ENCODE measurements at places on chromosomes 7 and 10. TPM values are rescaled to one million over a fixed set of nuclear protein-coding genes. Genes with fewer than 3 reads are reported as not detected.

GRCh38 chr7:55120501-55121198, 101.8 kb downstream of the EGFR start:
- no peak for DNase-seq

DNA sequence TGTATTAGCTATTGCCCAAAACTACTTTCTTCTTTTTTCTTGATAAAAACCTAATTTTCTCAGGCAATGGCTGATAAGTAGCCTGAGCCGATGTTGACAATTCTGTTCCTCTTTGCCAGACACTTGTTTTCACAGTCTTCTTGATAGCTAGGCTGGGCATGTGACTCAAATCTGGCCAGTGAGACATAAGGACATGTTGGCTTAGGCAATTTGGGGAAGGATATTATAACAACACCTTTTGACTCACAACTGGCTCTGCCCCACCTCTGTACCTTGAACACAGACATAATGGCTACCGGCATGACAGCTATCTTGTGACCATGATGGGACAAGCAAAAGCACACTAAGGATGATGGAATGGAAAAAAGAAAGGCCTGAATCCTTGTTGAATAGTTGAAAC, 72.9 kb upstream of the GPR22 start:
- DNase-seq = no peak

LRRC61 gene
- 90.8 TPM for polyA plus RNA-seq

- no peak for DNase-seq
These were observed 33.0 kb downstream of the WIPF3 start for GRCh38 chr7:29839302-29839701.

HTRA1 gene
- 280 TPM for polyA plus RNA-seq

TMEM270 gene
- 4.4 TPM for polyA plus RNA-seq

DNA sequence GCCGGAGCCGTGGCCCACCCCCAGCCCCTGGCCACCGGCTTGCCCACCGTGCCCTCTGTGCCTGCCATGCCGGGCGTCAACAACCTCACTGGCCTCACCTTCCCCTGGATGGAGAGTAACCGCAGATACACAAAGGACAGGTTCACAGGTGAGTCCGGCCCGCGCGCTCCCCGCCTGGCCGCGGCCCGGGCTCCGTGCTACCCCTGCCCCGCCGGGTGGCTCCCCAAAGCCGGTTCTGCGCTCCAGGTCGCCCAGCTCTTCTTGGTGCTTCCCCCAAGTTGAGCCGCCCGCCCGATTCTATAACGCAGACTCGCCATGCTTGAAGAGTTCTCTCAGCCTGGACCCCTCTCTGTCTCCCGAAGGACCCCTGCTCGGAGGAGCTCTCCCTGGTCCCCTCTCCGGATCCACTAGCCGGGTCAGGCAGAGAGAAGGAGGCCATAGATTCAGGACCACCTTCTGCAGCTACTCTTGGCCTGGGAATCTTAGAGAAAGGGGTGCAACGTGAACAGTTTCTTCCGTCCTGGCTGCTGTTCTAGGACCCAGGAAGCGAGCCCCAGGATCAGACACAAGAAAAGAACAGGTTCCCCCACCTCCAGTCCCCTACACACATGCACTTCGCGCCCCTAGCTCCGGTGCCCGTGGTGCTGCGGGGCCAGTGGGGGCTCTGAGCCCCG, 999 bp downstream of the TLX1 start:
- no peak for DNase-seq

- peak; percentile 61 for DNase-seq
These were observed 84.0 kb downstream of the XRCC2 start for GRCh38 chr7:152591976-152592375.

DNA sequence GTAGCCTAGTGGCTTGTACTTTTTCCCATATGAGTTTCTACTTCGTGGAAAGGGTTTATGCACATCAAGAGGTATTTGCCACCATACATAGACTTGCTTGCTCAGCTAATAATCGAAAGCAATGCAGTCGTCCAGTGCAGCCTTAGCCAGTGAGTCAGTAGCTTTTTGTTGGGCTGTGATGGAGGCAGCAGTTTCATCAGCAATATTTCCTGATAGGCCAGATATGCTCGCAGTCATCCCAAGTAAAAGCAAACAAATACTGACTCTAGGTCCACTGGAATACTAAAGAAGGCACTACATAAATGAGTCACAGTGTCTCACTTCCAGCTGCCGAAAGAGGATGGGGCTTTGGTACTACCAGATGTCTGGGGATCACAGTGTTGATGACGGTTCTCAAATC, 2.1 kb upstream of the BNIP3 start:
- no peak for DNase-seq

DNA sequence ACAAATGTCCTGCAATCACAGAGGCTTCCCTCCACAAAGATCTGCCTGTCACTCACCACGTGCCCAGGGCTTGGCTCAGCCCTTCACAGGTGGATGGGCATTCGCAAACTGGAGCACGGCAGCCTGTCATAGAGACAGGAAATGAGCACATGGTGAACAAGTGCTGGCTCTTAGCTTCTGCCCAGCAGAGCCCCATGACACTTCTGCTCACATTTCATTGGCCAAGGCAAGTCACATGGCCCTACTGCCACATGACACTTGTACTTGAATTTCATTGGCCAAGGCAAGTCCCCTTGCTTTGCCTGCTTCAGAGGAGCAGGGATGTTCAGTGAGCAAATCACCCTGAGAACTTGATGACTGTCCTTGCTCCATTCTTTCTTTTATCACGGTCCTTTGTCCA, 110.8 kb upstream of the PPP2R2D start:
- DNase-seq = peak; percentile 14

ADRB1 gene
- polyA plus RNA-seq = 1.3 TPM

IDI2 gene
- polyA plus RNA-seq = not detected

- no peak for DNase-seq
These were observed 17.1 kb downstream of the LRRN3 start for GRCh38 chr7:111108000-111108399.

- no peak for DNase-seq
These were observed 47.6 kb downstream of the CUX1 start for GRCh38 chr7:101865031-101865430.

DNA sequence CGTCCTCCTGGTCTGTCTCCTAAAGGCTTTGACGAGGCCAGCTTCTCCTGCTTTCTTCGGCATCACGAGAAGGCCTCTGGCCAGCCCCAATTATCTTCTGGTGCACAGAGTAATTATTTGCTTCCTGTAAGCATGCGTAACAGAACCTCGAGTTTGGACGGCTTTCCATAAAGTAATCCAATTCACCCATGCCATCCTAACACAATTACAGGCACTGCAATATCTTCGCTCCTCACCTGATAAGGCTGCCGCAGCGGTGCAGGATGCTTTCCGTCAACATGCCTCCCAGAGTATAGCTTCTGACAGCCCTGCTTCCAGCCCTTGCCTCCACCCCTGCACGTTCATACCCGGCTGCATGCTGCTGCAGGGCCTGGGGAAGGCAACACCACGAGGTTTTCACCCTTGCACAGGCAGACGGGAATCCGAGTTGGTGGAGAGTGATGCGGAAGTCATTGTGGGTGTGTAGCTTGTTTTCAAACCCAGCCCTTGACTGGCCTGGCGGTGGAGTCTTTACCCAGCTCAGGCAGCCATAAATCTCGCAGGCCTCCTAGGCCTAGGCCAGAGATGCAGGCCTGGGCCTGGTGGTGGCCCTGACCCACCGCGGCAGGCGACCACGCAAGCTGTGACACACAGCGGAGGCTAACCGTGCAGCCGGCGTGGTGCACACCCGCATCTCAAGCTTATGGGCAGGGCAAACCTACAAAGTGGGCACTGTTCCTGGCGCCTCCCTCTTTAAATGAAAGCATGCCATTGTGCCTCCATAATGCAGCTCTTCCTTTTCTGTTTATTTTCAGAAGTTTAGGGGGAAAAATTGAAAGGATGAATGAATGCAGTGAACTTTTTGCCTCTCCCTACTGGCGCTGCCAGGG, 12.7 kb downstream of the EBF3 start:
- peak; percentile 36 for DNase-seq

- DNase-seq = no peak
These were observed 235.3 kb upstream of the MKI67 start for GRCh38 chr10:128361487-128361886.

GRCh38 chr10:6068006-6068405, 5.8 kb upstream of the IL2RA start:
- DNase-seq = no peak

DNA sequence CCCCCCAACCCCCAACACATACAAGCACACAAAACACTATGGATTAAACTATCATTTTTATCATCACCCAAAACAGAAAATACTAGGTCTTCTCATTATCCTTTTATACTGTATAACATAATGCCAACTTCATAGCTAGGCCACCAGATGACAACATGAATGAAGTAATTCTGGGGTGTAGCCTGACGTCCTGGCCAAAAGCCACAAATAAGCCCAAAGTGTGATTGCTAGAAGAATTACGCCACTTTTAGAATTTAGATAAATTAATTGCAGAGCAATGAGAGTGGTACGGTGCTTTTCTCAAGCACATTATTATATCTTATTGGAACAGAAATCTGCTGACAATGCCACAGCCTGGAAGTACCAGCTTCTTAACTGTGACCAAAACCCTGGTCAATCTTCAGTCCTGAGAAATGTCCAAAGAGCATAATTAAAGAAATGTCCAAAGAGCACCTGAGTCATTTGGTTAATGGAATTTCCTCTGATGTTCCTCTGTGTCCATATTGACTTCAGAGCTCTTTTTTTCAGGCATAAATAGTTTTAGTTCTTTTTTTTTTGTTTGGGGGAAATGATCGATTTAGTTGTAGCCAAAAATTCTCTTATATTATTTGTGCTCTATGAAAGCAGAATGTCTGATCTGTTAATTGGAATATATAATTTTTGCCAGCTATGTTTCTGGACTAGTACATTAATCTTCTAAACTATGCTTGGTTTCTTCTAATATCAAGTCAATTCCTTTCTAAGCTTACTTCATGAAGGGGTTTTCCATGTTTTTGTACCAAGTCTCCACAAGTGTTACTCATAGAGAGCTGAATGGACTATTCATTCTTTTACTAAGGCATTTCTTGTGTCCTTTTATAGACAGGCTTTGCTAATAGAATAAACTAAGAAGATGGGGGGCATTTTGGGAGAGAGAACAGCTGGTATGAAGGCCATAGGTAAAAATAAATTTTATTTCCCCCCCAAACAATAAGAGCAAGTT, 233.4 kb upstream of the SLC26A5 start:
- peak; percentile 77 for DNase-seq

GRCh38 chr10:22321156-22321923, 441 bp downstream of the BMI1 start:
- DNase-seq = peak; percentile 85

CNNM1 gene
- 2.2 TPM for polyA plus RNA-seq
